ENCODE measurements at places on chromosomes 7 and 10. TPM values are rescaled to one million over a fixed set of nuclear protein-coding genes. Genes with fewer than 3 reads are reported as not detected.

The RNF32 gene
- total RNA-seq: 3.2 TPM

- H3K36me3 ChIP-seq: no peaks in the 10 kb centered on the region
- no peaks in the 10 kb centered on the region for H3K4me1 ChIP-seq
- no peak overlapping the region for H3K27ac ChIP-seq
- no peaks in the 10 kb centered on the region for H3K27me3 ChIP-seq
- no peak for DNase-seq
Measured at GRCh38 chr7:77309714-77310220, 106.4 kb downstream of the GSAP start.

DNA sequence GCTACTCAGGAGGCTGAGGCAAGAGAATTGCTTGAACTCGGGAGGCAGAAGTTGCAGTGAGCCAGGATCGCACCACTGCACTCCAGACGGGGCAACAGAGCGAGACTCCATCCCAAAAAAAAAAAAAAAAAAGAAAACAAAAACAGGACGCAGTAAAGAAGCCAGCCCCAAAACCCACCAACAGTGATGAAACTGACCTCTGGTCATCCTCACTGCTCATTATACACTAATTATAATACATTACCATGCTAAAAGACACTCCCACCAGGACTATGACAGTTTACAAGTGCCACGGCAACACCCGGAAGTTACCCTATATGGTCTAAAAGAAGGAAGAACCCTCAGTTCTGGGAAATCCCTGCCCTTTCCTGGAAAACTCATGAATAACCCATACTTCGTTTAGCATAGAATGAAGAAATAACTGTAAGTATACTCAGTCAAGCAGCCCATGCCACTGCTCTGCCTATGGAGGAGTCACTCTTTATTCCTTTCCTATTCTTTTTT, 40.0 kb upstream of the EIF4H start:
- H3K36me3 ChIP-seq: no peaks in the 10 kb centered on the region
- no peak overlapping the region for H3K27ac ChIP-seq
- H3K4me1 ChIP-seq: no peaks in the 10 kb centered on the region

- DNase-seq: no peak
- H3K27me3 ChIP-seq: no peaks in the 10 kb centered on the region
- no peak overlapping the region for H3K4me3 ChIP-seq
- H3K36me3 ChIP-seq: no peaks in the 10 kb centered on the region
Measured at GRCh38 chr7:9761224-9761623, 1212.4 kb upstream of the PHF14 start.

DNA sequence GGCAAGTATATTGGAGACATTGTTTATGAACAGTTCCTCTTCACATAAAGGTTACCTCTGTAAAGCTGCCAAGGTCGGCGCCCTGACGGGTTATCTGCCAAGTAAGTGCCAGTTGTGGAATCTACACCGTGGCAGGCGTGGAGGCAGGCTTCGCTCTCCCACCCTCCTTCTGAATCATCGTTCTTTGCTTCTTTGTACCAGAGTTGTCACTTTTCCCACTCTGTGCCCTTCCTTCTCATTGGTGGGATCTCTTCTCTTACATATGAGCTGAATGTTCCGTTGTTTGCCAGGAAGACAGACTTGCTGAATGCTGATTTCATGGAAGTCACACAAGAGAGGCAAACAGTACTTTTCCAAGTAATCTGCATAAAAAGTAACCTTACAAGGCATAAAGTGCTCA, 40.6 kb upstream of the PTPRZ1 start:
- no peak for DNase-seq
- H3K27ac ChIP-seq: no peak overlapping the region
- no peaks in the 10 kb centered on the region for H3K27me3 ChIP-seq
- no peak overlapping the region for H3K4me3 ChIP-seq
- H3K4me1 ChIP-seq: no peaks in the 10 kb centered on the region

DNA sequence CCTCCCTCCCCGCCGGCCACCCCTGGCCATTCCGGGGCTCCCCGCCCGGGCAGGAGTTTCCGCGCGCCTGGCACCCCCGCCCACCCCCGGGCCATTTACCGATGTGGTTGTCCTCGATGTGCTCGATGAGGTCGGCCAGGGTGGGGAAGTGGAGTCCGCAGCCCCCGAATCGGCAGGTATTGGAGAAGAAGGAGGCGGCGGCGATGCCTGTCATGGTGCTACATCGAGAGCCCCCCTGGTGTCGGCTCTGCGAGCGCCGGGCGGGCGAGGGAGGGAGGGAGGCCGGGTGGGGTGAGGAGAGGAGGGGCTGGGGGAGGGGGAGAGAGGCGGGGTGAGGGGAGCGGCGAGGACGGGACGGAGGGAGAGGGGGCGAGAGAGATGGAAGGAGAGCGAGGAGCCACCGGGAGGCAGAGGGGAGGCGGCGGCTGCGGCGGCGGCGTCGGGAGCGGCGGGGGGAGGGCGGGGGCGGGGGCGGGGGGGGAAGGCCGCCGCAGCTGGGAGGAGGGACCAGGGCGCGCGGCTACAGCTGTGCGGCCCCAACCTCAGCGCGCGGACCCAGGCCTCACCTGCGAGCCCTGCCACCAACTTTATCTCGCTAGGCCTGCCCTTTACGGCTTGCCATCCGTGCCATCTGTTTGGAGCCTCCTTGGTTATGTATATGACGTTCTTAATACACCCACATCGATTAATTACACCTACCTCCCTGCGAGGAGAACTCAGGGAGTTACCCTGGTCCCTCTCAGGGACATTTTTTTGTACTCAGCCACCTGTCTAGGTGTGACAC, at the start of gene JAZF1:
TSS of gene JAZF1 (minus strand) at position 432 of the 784 bp plus-strand sequence.
- peaks cover 4% of the 10 kb centered on the region for H3K27me3 ChIP-seq
- peak within 1 kb of the TSS; percentile 71 for H3K4me3 ChIP-seq
- H3K4me1 ChIP-seq: peaks cover 30% of the 10 kb centered on the region
- H3K36me3 ChIP-seq: no peaks in the 10 kb centered on the region
- DNase-seq: peak; percentile 88
- H3K27ac ChIP-seq: no peak within 1 kb of the TSS

- DNase-seq: no peak
- no peak overlapping the region for H3K4me3 ChIP-seq
- peaks cover 7% of the 10 kb centered on the region for H3K4me1 ChIP-seq
- H3K27me3 ChIP-seq: peaks cover 3% of the 10 kb centered on the region
- no peak overlapping the region for H3K27ac ChIP-seq
Measured at GRCh38 chr7:29826904-29827303, 20.6 kb downstream of the WIPF3 start.

All from cardiac muscle cell (in vitro differentiated cells and primary cell).